ENCODE measurements at places on chromosomes 5 and 9. TPM values are rescaled to one million over a fixed set of nuclear protein-coding genes. Genes with fewer than 3 reads are reported as not detected.
A peak's percentile ranks its signal among the peaks of the same experiment; 100 is the strongest.

GRCh38 chr9:76267284-76267652, 127.0 kb downstream of the RFK start:
- DNase-seq = no peak

DNA sequence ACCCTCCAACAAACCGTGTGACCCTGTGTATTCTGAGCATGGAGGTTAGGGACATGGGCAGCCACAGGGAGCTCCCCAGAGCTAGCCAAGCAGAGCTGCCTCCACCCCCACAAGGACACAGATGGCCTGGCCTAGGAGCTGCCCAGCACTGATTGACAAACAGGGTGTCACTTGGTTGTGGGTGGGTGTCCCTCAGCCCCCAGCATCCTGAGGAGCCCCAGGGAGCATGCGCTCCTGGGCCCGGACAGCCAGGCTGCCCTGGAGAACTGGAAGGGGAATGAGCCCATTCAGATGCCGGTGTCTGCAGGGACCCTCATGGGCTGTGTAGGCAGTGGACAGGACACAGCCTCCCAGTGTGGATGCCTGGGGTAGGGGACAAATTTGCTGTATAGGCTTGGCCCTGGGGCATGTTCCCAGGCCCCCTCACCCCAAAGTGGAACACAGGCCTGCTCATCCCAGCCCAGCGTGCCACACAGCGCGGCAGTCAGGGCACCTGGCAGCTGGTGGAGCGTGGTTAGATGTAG, 124.8 kb upstream of the LMX1B start:
- no peak for DNase-seq

GRCh38 chr5:64347309-64347708, 158.5 kb upstream of the RGS7BP start:
- DNase-seq = no peak

- no peak for DNase-seq
Observed at GRCh38 chr5:117263231-117263630, 688.6 kb upstream of the SEMA6A start.

- no peak for DNase-seq
Observed at GRCh38 chr9:35452481-35452880, 37.4 kb upstream of the RUSC2 start.

DNA sequence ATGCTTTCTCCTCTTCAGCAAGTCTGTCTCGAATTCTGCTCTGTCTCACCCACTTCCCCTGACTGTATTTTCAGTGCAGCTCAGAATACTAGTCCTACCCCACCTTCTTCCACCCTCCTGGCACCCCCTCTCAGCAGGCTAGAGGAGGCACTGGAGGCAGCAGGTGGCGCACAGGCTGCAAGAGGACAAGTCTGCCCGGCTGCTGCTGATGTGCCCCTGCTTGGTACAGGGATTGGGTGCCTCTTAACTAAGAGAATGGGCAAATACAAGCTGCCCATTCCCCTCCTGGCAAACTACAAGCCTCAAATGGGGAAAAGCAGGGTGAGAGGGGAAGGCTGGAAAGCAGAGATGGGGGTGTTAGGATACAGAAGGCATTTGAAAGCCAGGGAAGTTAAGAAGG, 5.1 kb downstream of the TLN1 start:
- peak; percentile 6 for DNase-seq

The PRELID1 gene
- 34.6 TPM for total RNA-seq

DNA sequence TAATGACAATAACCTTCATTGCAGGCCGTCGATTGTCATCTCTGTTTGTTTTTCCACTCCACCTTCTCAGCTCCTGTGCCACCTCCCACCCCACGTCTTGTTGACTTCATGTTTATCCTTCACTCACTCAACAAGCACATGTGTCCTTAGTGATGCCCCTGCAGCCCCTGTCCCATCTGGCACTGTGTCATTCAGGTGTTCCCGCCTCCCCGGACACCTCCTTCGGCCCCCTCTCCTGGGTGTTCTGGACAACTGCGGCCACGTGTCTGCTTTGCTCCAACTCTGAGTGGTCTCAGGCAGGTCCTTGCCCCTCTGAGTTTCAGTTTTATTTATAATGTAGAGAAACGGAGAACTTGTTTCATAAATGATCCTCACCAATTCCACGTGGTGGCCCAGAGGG, 91.0 kb upstream of the COL5A1 start:
- no peak for DNase-seq

The PPP3R2 gene
- not detected for total RNA-seq

DNA sequence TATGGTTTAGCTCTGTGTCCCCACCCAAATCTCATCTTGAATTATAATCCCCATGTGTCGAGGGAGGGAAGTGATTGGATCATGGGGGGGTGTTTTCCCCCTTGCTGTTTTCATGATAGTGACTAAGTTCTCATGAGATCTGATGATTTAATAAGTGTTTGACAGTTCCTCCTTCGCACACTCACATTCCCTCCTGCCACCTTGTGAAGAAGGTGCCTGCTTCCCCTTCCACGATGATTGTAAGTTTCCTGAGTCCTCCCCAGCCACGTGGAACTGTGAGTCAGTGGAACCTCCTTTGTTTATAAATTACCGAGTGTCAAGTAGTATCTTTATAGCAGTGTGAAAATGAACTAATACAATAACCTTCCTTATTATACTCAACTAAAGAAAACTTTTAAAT, 24.3 kb upstream of the TEX10 start:
- DNase-seq = no peak

- no peak for DNase-seq
Observed at GRCh38 chr5:93476251-93476742, 104.7 kb downstream of the NR2F1-AS1 start.

DNA sequence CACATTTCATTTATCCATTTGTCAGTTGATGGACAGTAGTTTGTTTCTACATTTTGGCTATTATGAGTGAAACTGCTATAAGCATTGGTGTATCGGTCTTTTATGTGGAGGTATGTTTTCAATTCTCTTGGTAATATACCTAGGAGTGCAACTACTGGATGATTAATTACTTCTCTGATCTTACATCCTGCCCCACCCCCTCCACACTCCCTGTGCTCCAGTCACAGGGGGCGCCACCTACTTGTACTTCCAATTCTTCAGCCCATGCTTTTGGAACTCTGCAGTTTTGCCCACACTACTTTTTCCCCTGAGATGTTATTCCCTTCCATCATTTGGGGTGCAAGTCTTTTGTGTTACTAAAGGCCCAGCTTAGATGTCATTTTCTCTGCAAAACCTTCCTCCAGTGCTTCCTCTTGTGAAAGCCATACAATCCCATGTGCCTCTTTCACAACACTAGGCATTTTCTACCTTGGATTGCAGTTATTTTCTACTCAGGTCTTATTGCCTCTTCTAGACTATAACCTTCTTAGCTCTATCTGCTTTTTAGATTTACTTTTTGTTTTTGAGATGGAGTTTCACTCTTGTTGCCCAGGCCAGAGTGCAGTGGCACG, 42.1 kb downstream of the SEC61B start:
- DNase-seq = no peak

- no peak for DNase-seq
Observed at GRCh38 chr9:20898885-20899554, 132.4 kb downstream of the HACD4 start.

GRCh38 chr9:135139366-135139959, 52.0 kb downstream of the OLFM1 start:
- peak; percentile 28 for DNase-seq

GRCh38 chr5:13994621-13995253, 50.2 kb upstream of the DNAH5 start:
- no peak for DNase-seq

- DNase-seq = no peak
Observed at GRCh38 chr5:1746371-1747078, 53.1 kb downstream of the MRPL36 start.

- no peak for DNase-seq
Observed at GRCh38 chr5:73365301-73365853, 83.2 kb downstream of the FOXD1 start.

DNA sequence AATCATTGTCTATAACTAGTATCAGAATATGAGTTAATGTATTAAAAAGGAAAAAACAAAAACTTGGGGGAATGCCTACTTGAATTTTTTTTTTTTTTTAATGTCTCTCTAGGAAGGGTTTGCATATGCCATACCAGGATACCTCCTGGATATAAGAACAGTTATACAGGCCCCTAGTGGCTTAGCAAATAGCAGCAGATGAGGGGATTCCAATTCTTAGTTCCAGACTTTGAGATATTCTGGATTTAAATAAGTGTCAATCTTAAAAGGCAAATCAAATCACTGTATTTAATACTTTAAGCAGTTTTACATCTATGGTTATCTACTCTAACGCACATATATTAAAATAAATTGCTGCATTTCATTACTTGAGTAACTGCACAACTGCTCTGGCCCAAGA, 1055.5 kb upstream of the DMAC1 start:
- no peak for DNase-seq

GRCh38 chr9:116873937-116874914, 187.1 kb downstream of the TRIM32 start:
- DNase-seq = no peak

The THBS4 gene
- total RNA-seq = 2.2 TPM

GRCh38 chr5:152089644-152090043, 165.0 kb upstream of the GLRA1 start:
- no peak for DNase-seq

- DNase-seq = no peak
Observed at GRCh38 chr5:96818125-96818788, 10.5 kb upstream of the ERAP1 start.

DNA sequence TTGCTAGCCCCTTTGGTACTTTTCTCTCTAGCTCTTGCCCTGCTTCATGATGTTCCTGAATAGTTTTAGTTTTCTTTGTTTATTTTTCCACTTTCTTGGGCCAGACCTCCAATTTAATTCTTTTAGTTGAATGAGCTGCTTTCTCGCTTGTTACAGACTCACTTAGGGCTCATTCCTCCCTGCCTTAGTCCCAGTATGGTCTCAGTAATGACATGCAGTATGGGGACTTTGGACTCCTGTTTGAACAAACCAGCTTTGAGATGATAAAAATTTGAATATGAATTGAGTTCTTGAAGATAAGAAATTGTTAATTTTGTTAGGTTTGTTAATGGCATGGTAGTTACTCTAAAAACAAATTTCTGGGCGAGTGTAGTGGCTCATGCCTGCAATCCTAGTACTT, 284.8 kb upstream of the DMRT1 start:
- no peak for DNase-seq

- no peak for DNase-seq
Observed at GRCh38 chr9:4713849-4714248, 27.2 kb downstream of the AK3 start.

GRCh38 chr5:30843541-30843940, 349.9 kb upstream of the CDH6 start:
- no peak for DNase-seq

DNA sequence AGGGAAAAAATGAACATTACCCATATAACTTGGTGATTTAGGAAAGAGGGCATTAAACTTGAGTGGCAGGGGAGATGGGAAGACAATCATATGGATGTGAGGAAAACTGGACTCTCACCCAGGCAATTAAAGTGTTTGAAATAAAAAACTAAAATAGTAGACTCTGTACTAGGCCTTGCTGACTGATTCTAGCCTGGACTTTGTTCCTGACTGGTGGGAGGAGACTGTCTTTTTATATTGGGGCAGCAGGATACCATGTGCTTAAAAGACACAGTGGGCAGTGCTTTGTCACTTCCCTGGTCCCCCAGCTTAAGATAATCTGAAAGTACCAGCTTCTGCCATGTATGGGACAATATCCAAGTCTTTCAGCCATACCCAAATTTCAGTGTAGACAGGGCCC, 107.0 kb downstream of the ACTL7B start:
- no peak for DNase-seq

DNA sequence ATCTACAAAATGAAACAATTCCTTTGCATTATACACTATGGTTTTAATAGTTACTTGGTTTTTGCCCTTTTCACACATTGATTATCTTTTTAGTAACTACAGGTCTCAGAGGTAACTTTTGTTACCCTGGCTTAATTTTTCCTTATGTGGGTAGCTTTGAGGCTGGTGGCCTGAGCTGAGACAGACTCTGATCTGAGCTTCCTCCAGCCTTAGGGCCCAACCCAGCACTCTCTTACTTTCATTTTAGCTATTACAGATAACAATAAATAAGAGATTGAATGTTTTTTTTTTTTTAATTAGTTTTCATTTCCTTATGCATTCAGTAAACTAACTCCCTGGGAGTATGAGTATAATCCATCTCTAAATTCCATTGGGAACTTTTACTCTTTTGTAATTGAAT, 15.1 kb upstream of the OXCT1 start:
- no peak for DNase-seq

The COL27A1 gene
- total RNA-seq = 1.4 TPM

- DNase-seq = no peak
Observed at GRCh38 chr9:110255034-110255462, 1.3 kb downstream of the TXN start.

DNA sequence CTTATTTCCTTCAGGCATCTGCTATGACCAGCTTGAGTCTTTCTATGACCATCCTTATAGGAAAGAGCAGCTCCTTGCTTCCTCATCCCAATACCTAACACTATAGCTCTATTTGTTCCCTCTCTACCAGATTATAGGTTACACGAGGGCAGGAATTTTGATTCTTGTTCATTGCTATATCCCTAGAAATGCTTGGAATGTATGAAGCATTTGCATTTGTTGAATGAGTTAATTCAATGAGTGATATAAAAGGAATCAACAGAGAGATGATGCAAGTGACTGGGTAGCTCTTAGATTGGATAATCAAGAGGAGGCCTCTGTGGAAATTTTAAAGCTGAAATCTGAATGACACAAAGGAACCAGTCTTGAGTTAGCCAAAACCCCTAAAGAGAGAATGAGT, 13.9 kb downstream of the ZCCHC9 start:
- DNase-seq = no peak

DNA sequence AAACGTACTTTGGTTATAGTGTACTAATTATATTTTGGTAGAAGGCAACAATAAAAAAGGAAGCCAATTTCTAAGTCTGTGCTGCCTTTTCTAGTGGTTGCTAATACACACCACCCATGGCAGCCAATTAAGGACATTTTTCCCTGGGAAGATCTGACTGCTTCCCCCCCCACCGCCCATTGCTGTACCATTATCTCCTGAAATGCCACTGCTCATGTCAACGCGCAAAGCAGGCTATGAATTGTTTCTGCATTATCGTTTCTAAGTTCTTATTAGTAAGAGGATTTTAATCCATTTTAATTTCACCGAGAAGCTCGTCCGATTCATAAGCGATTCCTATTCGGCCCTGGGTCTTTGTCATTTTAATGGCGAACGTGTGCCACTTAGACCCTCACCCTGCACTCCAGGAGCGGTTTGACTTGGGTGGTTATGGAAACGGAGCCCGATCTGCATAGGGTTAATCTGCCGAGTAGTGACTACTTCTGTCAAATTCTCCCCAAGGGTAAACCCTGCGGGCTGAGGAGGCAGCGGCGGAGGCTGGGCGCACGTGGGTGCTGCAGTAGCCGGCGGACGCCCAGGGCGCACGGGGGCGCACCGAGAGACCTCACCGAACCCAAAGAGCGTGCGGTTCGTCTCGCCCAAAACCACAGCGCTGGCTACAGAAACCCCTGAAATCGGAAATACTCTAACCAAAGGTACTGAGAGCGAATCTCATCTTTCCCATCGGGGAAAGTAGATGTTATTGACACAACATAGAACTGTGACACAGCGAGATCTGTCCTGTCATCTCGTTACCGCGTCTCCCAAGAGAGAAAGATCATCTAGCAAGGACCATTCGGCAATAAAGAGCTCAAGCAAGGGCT, 55.8 kb upstream of the SHC3 start:
- DNase-seq = peak; percentile 18
